ENCODE measurements at places on chromosomes 1 and 21.

DNA sequence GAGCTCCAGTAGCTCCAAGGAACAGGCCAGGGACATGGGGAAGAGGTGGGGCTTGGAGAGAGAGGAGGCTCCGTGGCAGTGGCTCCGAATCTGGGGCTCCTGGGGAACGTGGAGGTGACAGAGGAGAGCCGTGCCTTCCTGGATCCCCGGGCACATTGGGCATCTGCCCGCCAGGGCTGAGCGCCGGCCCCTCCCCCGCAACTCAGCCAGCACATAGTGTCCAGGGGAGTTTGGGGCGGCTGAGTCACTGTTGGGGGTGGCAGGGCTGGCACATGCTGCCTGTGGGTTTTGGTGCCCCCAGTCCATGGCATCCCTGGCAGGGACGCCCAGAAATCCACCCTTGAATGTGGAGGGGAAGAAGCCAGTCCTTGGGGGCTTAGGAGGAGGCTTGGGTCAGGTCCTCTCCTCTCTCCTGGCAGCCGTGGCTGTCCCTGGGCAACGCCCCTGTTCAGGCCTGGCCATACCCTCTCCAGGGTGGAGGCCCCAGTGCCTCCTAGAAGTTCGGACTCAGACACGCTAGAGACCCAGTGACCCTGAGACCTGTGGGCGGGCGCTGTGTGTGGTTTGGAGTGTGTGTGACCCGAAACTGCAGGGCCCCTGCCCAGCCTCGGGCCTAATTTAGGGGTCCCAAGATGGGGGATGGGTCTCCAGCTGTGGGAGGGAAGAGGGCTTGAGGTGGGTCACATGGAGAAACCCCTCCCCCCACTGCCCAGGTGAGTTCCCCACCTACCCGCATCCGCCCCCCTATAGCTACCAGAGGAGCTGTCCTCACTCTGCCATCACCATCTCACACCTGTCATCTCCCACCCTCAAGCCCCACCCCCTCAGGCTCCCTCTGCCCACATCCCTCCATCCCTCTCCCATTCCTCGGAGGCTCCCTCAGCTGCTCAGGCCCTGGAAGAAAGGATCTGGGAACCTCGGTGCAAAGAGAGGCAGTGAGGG, 1.6 kb downstream of the HSPB7 start:
- no peak for DNase-seq

- DNase-seq: no peak
Observed at GRCh38 chr1:43421976-43422750, 31.6 kb downstream of the HYI start.

- DNase-seq: peak; percentile 67
Observed at GRCh38 chr1:172746091-172746949, 87.4 kb downstream of the FASLG start.

- DNase-seq: no peak
Observed at GRCh38 chr1:118944133-118944532, 44.0 kb downstream of the TBX15 start.

DNA sequence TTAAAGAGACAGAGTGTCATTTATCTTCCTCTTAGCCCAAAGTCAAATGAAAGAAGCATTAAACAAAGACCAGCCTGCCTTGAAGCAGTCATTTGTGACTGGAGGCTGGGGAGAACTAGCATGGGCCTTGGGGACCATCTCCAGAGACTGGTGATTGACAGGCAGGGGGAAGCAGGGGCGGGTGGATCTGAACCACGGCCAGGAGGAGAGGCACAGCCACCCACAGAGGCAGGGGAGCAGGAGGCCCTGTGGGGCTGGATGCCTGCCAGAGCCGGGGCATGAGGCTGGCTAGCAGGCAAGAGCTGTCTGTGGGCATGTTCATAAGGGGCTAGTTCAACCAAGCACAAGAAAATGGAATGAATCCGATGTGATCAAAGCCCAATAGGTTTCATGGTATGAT, 73.9 kb downstream of the PLXNA2 start:
- peak; percentile 65 for DNase-seq

DNA sequence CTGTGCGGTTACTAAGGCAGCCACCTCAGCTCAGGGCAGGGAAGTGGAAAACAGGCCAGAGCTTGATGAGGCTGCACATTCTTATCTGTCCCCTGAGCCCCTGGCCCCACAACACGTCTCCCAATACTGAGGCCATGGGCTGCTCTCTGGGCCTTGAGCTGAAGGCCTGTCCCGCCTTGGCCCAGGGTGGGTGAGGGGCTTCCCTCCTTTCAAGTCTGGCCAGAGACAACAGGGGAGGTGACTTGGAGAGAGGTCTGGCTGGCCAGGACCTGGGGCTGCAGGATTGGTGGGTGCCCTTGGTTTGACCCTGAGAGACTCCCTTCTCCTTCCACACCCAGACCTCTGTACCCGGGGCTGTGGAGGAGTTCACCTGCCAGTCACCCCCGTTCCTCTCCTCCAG, 563.8 kb downstream of the PTPRU start:
- DNase-seq: peak; percentile 2

- DNase-seq: no peak
Observed at GRCh38 chr21:28142697-28143096, 850.0 kb downstream of the LTN1 start.

GRCh38 chr1:144101397-144102045, 129.7 kb upstream of the FAM72C start:
- no peak for DNase-seq

DNA sequence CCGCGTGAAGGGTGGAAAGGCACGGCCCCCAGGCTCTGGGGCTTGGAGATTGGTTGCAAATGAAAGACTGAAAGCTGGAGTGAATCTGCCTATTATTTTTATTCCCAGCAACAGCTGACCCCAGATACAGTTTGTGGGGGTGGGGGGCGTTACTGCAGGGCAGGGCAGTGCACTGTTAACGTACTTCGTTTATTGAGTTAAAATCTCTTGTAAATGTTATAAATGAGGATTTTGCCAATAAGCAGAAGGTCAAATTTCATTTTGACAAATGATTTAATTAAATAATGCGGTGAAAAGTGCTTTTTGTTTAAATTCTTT, 1.0 kb upstream of the VPS26C start:
- no peak for DNase-seq

DNA sequence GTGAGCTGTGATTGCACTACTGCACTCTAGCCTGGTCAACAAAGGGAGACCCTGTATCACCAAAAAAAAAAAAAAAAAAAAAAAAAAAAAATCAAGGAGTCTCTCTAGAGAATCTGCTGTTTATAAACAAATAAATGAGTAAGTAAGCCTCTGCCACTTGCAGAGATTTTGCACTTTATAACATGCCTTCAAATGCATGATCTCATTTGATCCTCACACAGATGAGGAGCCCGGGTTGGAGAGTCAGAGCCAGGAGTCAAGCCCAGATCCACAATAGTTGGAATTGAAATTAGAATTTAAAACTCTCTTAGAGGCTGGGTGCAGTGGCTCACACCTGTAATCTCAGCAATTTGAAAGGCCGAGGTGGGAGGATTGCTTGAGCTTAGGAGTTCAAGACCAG, 4.0 kb downstream of the PRELP start:
- DNase-seq: no peak

- no peak for DNase-seq
Observed at GRCh38 chr1:222600281-222600680, 10.5 kb upstream of the TAF1A start.

- DNase-seq: no peak
Observed at GRCh38 chr1:76944942-76945341, 77.7 kb downstream of the ST6GALNAC5 start.

GRCh38 chr1:167542109-167543032, 11.2 kb downstream of the CREG1 start:
- DNase-seq: peak; percentile 75

- no peak for DNase-seq
Observed at GRCh38 chr21:32674038-32674437, 53.8 kb downstream of the SYNJ1 start.

GRCh38 chr1:24058671-24059455, 53.1 kb downstream of the MYOM3 start:
- no peak for DNase-seq

GRCh38 chr1:109567877-109568672, 19.7 kb downstream of the GNAI3 start:
- DNase-seq: no peak

DNA sequence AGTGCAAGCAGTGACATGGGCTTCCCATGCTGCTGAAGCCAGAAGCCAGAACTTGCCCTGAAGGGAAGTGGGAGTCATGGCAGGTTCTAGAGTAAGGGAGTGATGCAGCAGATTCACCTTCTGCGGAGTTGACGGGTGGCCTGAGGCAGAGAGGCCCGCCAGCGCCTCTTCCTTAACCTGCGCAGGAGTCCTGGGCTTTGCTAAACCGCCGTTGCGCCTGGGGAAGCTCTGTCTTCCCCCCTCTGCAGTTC, 67.3 kb downstream of the OBSCN start:
- DNase-seq: no peak

- no peak for DNase-seq
Observed at GRCh38 chr1:227042292-227042691, 102.2 kb downstream of the COQ8A start.

DNA sequence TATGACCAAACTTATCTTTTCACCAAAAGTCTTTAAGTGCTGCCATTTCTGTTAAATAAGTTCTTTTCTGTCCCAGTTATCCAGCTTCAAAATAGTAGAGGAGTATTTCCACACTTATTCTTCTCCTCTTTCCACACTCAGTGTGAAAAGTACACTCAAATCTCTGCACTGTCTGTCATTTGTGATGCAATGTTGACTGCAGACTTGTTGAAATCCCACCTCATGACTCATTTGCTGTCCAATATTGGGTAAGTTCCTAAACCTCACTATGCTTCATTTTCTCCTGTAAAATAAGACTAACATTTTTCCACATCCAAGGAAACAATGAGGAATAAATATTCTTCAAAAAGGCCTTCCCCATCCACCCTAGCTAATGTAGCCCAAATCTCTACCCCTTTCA, 17.5 kb downstream of the LRRIQ3 start:
- no peak for DNase-seq

DNA sequence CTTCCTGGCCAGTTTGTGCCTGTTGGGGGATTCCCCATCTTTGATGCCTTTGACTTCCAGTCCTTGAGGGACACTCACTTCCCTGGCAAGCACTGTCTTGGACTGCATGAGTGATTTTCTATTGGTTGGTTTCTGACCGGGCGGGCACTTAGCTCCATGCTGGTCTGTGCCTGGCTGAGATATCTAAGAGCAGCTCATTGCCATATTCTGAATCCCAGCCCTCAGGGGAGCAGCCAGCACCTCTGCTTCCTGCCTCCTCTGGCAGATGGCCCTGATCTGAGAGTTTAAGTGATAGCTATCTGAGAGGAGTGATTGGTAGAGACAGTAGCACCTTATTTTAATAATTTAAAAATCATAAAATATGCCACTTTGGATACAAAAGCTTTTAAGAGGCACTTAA, 52.5 kb downstream of the DISC1 start:
- DNase-seq: no peak

DNA sequence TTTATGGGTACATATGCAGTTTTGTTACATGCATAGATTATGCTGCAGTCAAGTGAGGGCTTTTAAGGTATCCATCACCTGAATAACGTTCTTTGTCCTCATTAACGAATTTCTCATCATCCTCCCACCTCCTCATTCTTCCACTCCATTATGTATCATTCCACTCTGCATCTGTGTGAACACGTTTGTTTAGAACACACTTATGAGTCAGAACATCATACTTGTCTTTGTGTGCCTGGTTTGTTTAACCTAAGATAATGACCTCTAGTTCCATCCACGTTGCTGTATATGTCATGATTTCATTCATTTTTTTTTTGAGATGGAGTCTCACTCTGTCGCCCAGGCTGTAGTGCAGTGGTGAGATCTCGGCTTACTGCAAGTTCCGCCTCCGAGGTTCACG, 6.7 kb upstream of the MPC2 start:
- DNase-seq: no peak

- no peak for DNase-seq
Observed at GRCh38 chr1:53686091-53686964, 52.6 kb downstream of the GLIS1 start.

DNA sequence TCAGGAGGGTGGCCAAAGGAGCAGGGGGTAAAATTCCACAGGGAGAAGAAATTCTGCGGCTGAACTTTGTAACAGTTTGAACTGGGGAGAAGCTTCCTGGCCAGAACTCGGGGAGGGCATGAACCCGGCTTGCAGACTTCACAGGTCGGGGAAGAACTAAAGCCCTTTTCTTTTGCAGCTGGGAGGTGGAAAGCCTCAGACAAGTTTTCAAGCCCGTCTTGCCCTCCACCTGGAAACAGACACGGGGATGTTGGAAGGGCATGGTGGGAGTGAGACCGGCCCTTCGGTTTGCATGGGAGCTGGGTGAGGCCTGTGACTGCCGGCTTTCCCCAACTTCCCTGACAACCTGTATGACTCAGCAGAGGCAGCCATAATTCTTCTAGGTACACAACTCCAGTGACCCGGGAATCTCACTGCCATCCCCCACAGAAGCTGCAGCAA, 11.3 kb downstream of the THEM4 start:
- DNase-seq: no peak
